Activated CD8-positive, alpha-beta memory T cell treated with anti-CD3 and anti-CD28 coated beads for 1 hour (primary cell): ENCODE measurements at places on chromosomes 7 and 10.

DNA sequence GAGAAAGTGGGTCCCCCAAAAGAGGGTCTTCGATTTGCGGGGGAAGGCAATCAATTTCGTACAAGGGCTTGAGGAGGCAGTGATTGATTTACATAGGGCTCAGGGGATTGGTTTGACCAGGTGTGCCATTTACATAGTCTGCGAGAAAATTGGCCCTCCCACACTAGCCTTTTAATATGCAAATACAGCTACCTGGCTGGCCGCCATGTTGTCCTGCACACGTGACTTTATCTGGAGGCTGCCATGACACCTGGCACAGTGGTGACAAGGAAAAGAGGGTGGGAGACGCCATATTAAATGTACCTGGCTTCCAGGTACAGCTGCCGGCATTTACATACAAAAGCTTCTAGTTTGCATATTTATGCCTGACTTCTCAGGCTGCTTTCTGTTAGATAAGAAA lies 1577.2 kb upstream of the LRRTM3 start:
- DNase-seq: no peak

GRCh38 chr7:45704683-45705016 lies 130.5 kb downstream of the ADCY1 start:
- DNase-seq: no peak

DNA sequence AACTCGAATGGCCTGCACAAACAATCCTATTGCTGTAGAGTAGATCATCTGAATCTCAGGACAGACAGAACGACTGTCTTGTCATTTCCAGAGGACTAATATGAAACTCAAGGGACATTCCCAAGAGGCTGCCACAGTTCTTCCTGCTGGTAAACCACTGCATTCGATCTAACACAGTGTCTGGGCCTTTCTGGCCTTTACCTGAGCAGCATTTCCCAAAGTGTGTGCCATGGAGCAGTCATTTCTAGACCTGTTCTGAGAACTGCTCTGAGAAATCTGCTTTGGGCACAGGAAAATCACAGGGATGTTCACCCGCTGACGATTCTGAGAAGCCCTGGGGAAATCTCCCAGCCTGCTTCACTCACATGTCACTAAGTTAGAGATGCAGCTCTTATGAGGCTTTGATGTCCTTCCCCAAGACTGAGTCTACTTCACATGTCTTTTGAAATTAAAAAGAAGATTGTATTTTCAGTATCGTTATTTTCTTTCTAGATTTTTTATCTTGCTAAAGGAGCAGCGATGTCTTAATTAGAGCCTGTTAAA lies 18.4 kb downstream of the GPNMB start:
- no peak for DNase-seq

- no peak for DNase-seq
Observed at GRCh38 chr10:5546891-5547680, 22.3 kb downstream of the CALML3 start.

DNA sequence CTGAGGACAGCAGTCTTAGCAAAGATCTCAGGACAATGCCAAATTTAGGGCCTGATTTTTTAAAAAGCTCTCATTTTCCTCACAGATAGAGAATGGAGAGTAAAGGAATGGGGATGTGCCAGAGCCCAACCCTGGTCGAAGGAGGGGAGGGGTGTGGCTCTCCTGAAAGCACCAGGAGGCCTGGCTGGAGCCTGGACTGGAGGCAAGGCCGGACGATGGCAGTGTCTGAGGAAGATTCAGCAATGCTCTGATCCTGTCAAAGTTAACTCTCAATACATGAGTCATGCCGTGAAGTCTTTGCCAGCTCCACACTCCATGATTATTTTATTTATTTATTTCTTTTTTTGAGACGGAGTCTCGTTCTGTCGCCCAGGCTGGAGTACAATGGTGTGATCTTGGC lies 108.3 kb downstream of the UPF2 start:
- DNase-seq: no peak

GRCh38 chr10:33192190-33192589 lies 142.3 kb downstream of the NRP1 start:
- no peak for DNase-seq

- DNase-seq: no peak
Observed at GRCh38 chr10:102117391-102118159, 2.6 kb downstream of the LDB1 start.

DNA sequence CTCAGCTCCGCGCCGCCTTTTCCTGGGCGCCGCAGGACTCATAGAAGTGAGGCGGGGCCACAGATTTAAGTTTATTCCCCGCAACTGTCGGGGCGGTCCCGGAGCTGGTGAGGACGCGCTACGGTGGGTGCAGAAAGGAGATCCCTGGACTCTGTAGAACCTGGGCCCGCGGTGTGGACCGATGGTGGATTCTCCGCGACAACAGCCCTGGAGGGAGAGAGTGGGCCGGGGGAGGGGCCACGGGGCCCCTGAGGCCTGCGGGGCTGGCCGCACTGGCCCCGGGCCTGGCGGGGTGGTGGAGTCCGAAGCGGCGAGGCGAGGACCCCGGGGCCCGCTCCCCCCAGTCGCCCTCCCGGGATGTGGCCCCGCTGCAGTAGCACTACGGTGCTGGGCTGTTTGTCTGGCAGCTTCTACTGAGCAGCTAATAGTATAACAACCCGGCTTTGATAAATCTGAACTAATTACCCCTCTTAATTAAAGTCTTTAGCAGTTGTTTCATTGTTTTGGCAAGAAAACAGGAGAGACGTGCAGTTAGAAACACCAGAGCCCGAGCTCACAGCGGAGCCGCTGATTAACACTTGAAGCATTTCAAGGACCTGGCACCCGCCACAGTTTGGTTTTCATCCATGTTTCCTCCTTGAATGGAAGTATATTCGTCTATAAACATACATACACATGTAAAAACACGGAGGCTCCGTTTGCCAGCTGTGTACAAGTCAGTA lies 4.2 kb downstream of the FEZF1 start:
- no peak for DNase-seq

GRCh38 chr7:115005953-115006352 lies 84.1 kb downstream of the MDFIC start:
- no peak for DNase-seq

- DNase-seq: no peak
Observed at GRCh38 chr10:13943735-13944398, 357.1 kb downstream of the PRPF18 start.

DNA sequence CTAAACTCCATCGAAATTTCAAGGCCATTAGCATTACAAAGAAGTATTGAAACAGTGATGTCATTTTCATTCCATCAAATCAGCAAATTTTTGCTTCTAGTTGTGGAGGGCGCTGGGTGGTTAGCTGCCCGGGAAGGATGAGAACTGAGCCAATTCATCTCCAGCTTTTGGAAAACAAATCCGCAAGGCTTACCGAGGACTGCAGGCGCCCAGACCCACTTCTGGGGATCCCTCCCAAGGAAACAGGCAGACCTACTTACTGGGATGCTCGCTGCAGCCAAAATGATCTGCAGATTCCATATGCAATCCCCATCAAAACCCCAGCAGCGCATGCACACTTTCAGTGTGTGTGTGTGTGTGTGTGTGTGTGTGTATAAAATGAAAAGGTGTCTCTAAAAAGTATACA lies 19.2 kb downstream of the TNRC18 start:
- no peak for DNase-seq

- DNase-seq: no peak
Observed at GRCh38 chr7:135965602-135966001, 11.6 kb downstream of the MTPN start.

DNA sequence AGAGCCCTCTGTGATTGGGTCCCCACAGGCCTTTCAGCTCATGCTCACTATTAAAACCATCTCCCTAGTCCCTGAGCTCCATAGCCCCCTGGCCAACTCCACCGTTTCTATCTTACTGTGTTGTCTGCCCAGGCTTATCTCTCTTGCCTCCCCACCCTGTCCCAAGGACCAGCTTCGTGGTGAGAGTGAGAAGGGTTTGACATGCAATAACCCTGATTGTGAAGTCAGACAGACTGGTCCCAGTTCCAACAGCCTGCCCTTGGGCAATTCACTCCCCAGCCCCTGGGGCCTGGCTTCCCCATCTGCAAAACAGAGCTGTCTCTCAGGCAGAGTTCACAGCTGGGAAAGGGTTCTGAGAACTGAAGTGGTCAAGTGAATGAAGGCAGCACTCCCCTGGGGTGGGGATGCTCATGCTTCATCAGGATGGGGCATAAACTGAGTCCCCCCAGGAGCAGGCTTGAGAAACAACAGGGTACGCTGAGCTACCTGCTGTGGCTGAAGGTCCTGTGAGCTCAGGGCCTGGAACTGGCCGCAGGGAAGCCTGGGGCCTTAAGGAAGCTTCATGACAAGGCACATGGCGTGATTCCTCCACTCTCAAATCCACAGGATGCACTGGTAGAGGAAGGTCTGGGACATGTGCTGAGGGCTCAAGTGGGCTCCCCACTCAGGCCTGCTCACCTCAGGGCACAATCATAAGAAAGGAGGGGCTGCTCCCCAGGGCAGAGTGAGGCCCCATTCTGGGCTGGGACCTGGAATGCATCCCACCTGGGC lies 1.8 kb upstream of the PPIF start:
- DNase-seq: no peak

GRCh38 chr10:113993489-113993991 lies 50.1 kb upstream of the ADRB1 start:
- DNase-seq: no peak

- no peak for DNase-seq
Observed at GRCh38 chr10:124009231-124010015, 84.0 kb downstream of the CHST15 start.

GRCh38 chr10:71998840-71999194 lies 34.6 kb downstream of the CHST3 start:
- DNase-seq: no peak

GRCh38 chr10:71326464-71326881 lies 7.4 kb downstream of the SLC29A3 start:
- no peak for DNase-seq

GRCh38 chr10:17349717-17350116 lies 104.7 kb downstream of the ST8SIA6 start:
- no peak for DNase-seq

- DNase-seq: no peak
Observed at GRCh38 chr10:73106301-73106700, 4.0 kb upstream of the NUDT13 start.

DNA sequence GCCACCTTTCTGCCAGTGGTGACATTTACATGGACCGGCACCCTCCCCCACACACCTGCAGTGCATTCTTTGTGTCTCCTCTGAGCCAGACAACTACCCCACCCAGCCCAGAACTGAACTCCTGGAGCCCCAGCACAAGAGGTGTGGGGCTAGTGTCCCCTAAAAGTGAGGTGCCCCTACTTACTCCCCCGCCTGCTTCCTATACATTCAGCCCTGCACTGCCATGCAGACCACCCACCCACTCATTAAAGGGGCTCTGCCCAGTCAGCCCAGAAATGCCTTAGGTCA lies 1.9 kb downstream of the SAP25 start:
- DNase-seq: no peak

- no peak for DNase-seq
Observed at GRCh38 chr10:121527690-121528089, 70.6 kb downstream of the FGFR2 start.

GRCh38 chr7:92231-92674 lies 100.1 kb upstream of the FAM20C start:
- no peak for DNase-seq

- no peak for DNase-seq
Observed at GRCh38 chr7:158885624-158886023, 29.3 kb downstream of the DYNC2I1 start.

GRCh38 chr7:100519580-100519979 lies 19.4 kb upstream of the AGFG2 start:
- no peak for DNase-seq

DNA sequence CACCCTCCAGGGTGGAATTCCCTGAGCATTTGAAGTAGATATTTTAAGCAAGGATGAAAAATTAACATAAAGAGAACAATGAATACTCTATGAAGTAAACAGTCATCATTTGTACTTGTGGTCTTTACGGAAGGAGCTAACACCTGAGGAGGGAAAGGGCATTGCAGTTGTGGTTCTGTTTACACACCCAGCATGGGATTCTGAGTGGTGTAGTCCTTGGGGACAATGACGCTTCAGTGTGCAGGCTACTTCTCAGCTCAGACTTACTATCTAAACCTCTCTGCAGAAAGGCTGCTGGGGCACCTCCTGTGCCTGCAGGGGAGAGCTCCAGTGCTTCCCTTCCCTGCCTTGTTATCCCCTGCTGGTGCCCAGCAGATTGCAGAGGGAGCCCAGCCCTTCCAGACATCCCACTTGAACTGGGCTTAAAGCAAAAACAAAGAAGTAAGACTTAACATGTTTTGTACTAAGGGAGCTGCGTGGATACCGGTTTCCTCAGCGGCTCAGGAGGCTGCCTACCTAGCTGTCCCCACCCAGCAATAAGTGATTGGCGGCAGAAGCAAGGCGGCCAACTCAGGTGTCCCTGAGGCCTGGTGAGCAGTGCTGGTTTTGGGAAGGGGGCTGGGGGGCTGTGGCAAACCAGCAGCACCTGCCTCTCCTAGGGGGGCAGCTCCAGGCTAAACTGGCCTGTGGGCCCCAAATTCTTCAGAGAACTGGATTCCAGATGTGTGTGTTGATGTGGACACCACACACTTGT lies 89.1 kb downstream of the CELF2 start:
- no peak for DNase-seq

- no peak for DNase-seq
Observed at GRCh38 chr10:1613511-1613910, 123.8 kb downstream of the ADARB2 start.

- DNase-seq: peak; percentile 45
Observed at GRCh38 chr10:35642035-35642792, at the start of gene FZD8. FZD8 (minus strand) TSS chr10:35642296; CDS start chr10:35641429, 867 bp downstream.

- DNase-seq: no peak
Observed at GRCh38 chr7:86833360-86833759, 189.7 kb downstream of the GRM3 start.

DNA sequence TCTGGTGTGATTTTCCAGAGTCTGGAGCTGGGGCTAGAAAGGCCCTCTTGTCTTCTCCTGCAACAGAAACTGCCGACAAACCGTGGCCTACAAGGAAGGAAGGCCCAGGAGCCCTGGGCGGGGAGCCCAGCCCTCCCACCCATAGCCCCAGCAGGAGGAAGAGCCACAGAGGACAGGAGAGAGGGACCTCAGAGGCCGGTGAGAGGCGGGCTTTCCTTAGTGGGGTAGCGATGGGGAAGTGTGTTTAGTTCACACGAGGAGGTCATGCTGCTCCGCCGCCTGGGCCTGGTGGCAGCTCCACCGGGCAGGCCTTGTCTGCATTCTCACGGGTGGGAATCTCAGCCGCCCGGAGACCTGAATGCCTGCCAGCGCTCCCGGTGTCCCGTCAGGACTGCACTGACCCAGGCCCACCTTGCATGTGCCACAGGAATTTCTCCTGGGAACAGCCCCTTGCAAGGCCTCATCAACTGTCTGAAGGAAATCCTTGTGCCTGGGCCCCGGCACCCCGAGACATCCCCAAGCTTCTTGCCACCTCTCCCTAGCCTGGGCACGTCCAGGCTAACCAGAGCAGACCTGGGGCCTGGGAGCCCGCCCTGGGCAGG lies 50.9 kb downstream of the ZNF467 start:
- DNase-seq: no peak
